Stimulated activated CD8-positive, alpha-beta memory T cell treated with anti-CD3 and anti-CD28 coated beads, Interleukin-4, amount 100 ng/mL, for 48 hours (primary cell): ENCODE measurements at places on chromosomes 1 and 21.

DNA sequence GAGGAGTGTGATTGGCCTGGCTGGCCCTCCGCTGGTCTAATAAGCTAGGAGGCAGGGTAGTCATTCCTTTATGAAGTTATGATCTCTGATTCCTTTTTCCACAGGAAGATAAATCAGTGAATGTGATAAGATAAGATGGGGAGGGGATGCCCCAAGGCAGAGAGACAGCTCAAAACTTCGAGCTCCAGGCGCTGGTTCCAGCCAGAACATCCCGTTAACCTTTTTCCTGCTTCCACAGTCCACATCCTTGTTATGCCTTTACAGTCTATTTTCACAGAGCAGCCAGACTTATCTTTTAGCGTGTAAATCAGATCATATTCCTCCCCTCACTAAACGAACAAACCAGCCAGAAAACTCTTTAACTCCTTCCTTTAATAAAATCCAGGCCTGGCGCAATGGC lies 38.5 kb upstream of the BMP8B start:
- no peak for DNase-seq

- no peak for DNase-seq
Observed at GRCh38 chr1:243645281-243645680, 204.8 kb downstream of the AKT3 start.

GRCh38 chr1:55466373-55466772 lies 251.2 kb upstream of the USP24 start:
- DNase-seq = no peak

- no peak for DNase-seq
Observed at GRCh38 chr1:206430031-206430983, 40.0 kb upstream of the IKBKE start.

GRCh38 chr1:94851571-94851970 lies 31.4 kb downstream of the SLC44A3 start:
- DNase-seq = no peak

DNA sequence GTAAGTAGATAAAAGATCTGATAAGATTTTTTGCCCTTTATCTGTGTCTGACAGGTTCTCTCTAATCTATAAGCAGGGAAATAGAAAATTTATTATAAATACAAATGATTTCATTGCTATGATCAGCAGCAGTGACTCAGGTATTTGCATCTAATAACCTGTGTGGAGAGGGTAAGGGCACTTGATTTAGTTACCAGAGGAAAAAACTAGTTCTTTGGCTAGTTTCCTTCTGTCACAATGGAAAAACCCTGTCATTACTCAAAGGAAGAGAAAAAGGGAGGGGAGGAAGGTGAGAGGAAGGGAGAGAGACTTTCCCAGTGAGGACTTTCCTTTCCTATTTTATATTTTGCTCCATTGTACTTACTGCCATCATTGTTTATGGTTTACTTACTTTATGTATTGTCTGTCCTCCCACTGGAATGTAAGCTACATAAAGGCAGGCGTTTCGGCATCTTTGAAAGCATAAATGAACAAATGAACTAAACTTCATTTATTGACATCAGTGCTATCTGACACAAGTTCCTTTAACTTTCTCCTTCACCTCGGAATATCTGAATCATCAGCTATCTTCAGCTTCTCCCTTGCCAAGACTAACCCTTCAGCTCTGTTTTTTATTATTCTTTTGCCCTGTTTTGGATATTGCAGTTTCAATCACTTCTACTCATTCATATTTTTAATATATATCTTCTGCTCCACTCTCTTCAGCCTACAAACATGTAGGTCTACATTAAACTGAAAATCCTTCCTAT lies 34.9 kb downstream of the WDR3 start:
- no peak for DNase-seq

- DNase-seq = peak; percentile 42
Observed at GRCh38 chr21:44800103-44800502, 1.5 kb downstream of the UBE2G2 start.

DNA sequence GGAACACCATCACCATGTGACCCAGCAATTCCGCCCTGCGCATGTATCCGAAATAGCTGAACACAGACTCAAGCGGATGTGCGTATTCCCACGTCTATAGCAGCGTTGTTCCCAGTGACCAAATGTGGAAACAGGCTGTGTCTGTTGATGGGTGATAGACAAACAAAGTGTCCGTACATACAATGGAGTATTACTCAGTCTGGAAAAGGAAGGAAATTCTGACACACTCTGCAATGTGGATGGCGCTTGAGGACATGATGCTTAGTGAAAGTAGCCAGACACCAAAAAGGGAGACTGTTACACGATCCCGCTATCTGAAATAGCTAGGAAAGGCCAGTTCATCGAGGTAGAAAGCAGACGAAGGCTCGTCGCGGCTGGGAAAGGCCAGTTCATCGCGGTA lies 25.8 kb downstream of the PDXK start:
- no peak for DNase-seq

- no peak for DNase-seq
Observed at GRCh38 chr1:243346468-243346867, 90.6 kb downstream of the SDCCAG8 start.

DNA sequence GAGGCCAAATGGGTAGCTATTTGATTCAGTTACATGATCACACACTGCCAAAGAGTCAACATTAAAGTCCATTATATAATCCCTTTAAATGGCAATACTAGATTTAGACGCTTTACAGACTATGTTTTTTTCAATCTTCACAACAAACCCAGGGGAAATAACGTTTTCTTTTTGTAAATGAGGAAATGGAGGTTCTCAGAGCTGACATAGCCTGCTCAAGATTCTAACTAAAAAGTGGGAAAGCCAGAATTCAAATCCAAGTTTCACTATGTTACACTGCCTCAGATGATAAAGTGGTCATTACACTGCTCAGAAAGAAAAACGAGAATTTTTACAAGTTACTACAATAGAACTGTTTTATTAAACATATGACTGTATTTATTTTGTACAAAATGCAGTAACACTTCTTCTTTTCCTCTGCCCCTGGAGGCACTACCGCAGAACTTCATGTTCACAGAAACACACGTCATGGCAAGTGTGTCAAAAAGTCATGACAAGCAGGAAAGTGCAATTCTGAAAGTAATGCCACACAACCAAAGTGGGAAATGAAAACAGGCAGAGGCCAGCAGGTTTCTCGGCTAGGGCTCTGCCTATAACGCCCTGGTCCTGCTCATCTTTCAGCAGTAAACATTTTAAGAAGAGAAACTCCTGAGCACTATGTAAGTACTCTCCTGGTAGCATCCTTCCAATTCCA lies 19.0 kb downstream of the THEMIS2 start:
- DNase-seq = peak; percentile 51

GRCh38 chr1:214321705-214322453 lies 40.9 kb downstream of the SMYD2 start:
- DNase-seq = no peak

GRCh38 chr1:63936276-63936675 lies 162.5 kb downstream of the ROR1 start:
- no peak for DNase-seq

GRCh38 chr1:3809680-3810079 lies 13.4 kb upstream of the LRRC47 start:
- no peak for DNase-seq

DNA sequence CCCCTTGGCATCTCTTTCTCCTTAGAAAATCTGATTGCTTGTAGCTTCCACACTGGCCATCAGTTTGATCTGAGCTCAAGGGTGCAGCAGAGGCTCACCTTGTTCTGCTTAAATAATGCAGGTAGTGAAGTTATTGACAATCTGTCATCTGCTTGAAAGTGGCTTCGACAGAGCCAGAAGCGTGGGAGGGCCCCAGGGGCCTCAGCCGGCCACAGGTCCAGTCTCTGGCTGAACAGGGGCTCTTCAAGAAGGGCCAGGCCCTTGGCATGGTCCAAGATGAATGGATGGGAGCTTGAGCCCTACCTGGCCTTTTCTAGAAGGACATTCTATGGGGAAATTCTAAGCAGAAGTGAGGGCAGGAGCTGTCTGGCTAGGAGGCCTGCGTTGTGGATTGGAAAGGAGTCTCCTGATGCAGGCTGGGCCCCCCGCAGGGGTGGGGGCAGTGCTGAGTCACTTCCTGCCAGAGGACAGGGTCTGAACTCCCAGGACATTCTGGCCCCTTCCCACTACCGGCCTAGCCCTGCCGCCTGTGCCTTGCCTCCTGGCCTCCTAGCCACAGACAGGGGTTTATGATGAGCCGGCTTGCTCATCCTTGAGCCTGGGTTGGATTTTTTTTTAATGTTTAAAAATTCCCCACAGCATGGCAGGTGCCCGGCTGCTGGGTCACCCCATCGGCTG lies 162.3 kb upstream of the VAMP3 start:
- no peak for DNase-seq

GRCh38 chr1:180899262-180899661 lies 13.4 kb upstream of the KIAA1614 start:
- no peak for DNase-seq

- no peak for DNase-seq
Observed at GRCh38 chr1:197355248-197355995, 87.4 kb downstream of the CRB1 start.

DNA sequence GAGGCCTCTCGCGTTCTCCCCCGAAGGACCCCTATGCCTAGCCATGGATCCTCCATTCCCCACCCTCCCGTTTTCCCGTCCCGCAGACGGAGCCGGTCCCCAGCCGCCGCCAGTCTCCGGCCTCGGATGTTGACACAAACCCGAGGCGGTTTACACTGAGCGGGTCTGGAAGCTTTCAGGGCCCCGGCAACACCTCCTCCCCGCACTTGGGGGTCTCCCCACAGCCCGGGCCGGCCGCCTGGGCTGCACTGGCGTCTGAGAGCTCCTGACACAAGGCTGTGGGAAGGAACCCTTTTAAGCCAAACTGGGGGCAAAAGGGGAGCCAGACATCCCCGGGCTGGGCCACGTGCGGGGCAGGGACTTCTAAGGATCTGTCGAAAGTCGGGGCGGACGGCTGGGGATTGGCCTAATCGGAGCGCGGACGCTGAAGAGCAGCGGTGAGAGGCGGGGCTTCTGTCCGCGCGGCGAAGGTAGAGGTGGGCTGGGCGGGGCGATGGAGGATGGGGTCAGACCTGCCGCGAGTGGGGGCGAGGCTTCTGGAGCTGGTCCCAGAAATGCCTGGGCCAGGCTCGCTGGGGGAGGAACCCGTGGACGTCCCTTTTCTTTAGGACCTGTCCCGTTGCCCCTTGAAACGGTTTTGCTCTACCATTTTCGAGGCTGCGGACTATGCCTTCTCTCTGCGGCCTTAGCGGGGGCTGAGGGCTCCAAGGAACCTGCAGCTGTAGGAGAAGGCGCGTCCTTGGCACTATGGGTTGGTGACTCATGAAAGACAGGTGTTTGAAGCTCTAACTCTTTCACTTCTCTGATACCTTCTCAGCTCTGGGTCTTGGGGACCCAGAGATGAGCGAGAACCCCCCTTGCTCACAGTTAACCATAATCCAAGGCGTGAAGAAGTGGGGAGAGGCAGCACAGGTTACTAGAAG lies 1.2 kb upstream of the HPCAL4 start:
- peak; percentile 36 for DNase-seq

- no peak for DNase-seq
Observed at GRCh38 chr1:221704306-221704705, 37.6 kb downstream of the DUSP10 start.

- DNase-seq = no peak
Observed at GRCh38 chr1:97565886-97566285, 354.9 kb downstream of the DPYD start.

DNA sequence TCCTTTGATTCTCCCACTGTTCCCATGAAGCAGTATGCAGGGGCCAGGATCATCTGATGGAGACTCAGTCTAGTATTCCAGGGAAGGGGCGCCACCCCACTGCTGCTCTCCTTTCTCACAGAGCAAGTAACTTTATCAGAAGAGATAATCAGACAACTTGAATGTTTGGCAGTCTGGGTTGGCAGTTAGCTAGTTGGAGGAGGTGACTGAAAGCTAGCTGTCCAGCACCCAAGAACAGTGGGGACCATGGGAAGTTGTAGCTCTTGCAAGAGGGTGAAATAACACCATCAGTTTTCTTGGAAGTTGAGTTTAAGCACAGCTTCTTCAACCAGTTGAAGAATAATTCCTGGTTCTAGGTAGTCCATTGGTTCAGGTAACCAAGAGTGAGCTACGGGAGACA lies 22.2 kb upstream of the AGL start:
- DNase-seq = no peak

- no peak for DNase-seq
Observed at GRCh38 chr1:245896258-245896657, 610.8 kb downstream of the SMYD3 start.

DNA sequence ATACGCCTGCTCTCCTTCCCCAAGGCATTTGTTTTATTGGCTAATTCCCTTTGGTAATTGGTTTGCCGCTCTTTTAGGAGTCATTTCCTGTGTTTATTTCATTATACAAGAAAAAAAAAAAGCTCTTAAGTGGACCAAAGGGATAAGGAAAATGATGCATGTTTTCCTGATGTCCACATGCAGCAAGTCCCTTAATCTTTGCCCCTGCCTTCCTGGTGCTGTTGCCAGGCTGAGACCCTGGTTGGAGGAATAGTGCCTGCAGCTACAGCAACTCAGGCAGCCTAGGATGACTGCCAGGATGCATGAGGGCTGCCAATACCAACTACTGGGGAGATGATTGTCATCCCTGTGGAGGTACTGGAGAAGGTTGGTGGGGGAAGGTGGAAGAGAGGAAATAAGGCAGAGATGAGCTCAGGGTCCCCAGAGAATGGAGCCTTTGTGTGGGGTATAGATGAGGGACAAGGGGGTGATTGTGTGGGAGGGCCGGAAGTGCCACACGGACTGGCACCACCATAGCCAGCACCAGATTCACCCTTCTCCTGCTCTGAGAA lies 6.1 kb upstream of the GATAD2B start:
- no peak for DNase-seq

DNA sequence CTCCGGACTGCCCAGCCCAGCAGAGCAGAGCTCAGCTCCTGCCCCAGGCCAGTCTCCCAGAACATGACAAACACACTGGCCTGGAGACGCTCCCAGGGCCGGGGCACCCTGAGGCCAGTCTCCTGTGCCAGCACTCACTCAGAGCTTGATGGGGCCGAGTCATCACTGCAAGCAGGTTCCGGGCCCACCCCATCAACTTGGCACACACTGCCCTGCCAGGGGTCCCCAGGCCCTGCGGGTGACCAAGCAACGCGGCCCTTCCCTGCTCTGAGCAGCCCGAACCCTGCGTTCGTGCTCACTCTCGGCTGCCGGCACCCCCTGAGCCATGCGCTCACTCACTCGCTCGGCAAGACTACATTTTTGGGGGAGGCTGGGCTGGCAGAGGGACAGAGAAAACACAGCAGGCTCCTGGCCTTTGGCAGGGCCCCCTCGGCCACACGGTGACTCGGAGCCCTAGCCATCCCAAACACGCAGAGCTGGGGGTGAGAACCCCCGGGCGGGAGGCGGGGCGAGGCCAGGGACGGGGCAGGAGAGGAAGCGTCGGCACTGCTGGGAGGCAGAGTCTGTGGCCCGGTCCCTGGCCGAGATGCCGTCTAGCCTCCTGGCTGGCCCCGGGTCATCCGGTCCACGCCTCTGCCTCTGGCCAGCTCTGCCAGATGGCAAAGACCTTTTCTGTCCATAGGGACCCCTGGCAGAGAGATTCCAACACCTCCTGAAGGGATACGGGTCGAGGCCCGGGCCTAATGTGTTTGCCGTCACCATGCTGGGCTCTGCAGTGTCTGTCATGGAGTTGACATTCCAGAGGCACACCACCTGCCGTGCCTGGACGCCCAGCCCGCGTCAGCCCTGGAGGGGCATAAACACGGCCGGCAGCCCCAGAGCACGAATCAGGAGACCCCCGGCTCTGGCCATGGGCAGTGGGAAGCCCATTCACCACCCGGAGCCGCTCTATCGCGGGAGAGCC lies 68.0 kb downstream of the MEGF6 start:
- no peak for DNase-seq
